Frontal cortex (tissue), 4 donors: ENCODE measurements at places on chromosomes 7 and 10.

GRCh38 chr10:97332591-97333350 is 1.8 kb downstream of the FRAT2 start:
- DNase-seq, result peak; percentile 67

GRCh38 chr7:80247891-80248290 is 113.3 kb downstream of the GNAI1 start:
- DNase-seq, result no peak

GRCh38 chr7:140384894-140385545 is 13.3 kb downstream of the SLC37A3 start:
- no peak for DNase-seq

- DNase-seq, result no peak
Measured at GRCh38 chr10:74365109-74365508, 214.1 kb downstream of the ADK start.

GRCh38 chr7:80634505-80634904 is 3.9 kb upstream of the CD36 start:
- no peak for DNase-seq

- DNase-seq, result no peak
Measured at GRCh38 chr10:80272793-80273522, 16.5 kb downstream of the MAT1A start.

GRCh38 chr10:33982995-33983394 is 648.5 kb upstream of the NRP1 start:
- no peak for DNase-seq

- DNase-seq, result no peak
Measured at GRCh38 chr7:2930310-2931033, 86.4 kb upstream of the GNA12 start.

- peak; percentile 16 for DNase-seq
Measured at GRCh38 chr7:43721193-43721806, 8.0 kb downstream of the COA1 start.

- no peak for DNase-seq
Measured at GRCh38 chr10:22644222-22644621, 70.2 kb downstream of the PIP4K2A start.

DNA sequence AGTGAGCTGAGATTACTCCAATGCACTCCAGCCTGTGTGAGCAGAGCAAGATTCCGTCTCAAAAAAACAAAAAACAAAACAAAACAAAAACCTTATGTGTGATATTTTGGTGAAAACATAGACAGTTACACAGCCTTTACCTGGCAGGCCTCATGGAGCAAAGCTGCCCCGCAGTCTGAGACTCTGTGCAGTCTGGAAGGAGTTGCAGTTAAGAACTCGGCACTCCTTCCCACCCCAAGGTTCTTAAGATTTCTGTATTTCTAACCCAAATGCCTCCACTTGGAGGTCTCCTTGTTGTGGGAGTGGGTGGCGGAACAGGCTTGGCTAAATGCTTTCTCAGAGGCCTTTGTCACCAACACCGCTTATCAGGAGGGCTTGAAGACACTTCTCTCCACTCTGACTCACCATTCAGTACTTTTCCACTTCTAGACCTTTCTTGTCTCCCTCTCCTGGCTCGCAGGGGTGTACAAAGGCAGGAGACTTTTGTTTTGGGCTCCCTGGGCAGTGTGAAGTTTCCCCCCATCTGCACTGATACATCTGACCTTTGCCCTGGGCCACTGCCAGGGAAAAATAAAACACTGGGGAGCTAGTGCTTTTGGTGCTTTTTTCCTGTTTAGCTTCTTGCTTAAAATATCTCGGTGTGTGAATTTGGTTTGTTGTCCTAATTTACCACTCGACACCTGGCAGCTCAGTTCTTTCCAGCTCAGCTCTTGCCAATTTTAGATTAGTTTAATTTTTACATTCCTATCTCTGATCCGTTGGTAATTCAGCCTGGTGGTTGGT is 51.3 kb upstream of the MAGI2 start:
- DNase-seq, result no peak

DNA sequence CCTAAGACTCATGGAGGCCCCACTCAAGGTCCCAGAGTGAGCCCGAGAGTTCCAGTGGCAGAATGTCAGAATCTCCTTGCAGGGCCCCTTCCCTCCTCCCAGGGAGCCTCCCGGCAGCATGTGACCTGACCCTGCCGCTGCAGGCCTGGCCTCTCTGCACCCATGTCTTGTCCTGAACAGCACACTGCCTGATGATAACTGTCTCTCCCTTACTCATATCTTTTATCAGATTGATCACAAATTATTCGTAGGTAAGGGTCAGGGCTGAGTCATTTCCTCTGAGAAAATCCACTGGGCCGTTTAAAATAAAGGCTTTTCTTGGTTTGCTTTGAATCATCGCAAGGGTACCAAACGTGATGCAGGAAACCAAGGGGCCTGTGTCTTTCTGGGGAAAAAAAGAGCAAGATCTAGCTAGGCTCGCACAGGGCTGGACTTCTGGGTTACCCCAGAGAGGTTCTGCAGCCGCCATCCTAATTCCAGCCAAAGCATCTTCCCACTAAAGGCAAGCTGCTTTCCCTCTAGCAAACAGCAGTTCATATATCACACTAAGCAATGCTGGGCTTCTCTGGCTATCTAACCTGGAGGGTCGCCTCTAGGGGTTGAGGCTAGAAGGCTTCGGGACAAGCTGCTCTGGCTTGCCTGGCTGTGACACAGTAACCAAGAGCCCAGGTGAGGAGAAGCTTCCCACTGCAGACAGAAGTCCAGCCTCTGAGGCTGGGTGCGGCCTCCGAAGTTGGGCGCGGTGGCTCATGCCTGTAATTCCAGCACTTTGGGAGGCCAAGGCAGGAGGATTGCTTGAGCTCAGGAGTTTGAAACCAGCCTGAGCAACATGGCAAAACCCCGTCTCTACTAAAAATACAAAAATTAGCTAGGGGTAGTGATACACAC is 104.9 kb downstream of the SPDYE5 start:
- DNase-seq, result no peak

- DNase-seq, result no peak
Measured at GRCh38 chr7:15889507-15889906, 203.0 kb upstream of the MEOX2 start.

DNA sequence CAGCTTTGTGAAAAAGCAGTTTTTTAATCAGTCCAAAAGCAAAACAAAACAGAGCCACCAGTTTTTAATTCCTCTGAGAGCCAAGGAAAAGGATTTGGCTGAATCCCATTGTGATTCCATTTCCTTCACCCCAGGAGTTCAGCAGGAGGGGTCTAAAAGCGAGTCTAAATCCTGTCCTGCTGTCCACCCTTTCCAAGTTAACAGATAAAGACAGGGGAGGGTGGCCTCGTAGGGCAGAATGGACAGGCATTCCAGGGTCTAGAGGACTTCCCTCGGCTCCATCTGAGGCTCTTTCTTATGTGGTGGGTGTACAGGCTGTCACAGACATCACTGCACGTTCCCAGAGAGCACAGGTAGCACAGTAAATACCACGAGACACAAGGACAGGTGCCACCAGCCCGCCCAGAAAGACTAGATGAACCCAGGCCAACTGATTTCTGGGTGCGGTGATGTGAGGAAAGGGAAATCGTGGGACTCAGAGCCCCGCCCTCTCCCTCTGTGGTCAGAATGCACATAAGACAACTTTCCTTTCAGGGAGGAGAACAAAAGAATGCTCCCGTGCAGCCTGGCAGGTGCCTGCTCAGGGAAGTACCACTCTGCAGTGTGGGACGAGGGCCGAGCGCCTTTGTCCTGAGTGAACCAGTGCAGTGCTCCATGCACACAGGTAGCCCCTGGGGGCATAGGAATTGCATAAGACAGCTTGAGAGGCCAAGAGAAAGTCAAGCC is 119.7 kb downstream of the ABLIM1 start:
- no peak for DNase-seq

DNA sequence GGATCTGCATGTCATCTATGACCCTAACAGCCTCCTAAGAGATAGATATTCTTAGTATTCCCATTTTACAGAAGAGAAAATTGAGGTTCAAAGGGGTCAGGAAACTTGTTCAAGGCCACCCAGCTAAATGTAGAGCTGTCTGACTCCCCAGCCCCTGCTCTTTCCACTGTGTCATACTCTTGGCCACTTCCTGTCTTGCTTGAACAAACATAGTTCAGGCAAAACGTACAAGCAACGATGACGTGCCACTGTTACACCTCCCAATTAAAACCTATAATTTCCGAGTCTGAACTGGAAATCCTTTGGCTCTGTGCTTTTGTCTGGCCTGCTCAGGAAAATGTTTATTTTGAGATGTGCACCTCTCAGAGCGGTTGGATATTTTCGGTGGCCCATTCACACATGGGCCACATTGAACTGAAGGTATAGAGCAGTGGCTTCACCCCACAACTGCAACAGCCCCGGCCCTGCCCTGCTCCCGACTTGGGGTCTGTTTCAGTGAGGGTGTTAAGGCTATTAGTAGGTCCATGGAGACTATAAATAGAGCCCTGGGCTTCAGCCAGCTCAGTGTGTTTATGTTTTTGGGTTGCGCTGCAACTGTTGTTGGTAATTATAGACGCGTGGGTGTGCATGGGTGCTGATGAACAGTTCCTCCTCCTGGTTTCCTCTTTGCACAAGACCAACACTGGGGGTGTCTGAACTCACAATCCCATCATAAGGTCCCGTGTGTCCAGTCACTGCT is 172.3 kb upstream of the ADO start:
- no peak for DNase-seq

DNA sequence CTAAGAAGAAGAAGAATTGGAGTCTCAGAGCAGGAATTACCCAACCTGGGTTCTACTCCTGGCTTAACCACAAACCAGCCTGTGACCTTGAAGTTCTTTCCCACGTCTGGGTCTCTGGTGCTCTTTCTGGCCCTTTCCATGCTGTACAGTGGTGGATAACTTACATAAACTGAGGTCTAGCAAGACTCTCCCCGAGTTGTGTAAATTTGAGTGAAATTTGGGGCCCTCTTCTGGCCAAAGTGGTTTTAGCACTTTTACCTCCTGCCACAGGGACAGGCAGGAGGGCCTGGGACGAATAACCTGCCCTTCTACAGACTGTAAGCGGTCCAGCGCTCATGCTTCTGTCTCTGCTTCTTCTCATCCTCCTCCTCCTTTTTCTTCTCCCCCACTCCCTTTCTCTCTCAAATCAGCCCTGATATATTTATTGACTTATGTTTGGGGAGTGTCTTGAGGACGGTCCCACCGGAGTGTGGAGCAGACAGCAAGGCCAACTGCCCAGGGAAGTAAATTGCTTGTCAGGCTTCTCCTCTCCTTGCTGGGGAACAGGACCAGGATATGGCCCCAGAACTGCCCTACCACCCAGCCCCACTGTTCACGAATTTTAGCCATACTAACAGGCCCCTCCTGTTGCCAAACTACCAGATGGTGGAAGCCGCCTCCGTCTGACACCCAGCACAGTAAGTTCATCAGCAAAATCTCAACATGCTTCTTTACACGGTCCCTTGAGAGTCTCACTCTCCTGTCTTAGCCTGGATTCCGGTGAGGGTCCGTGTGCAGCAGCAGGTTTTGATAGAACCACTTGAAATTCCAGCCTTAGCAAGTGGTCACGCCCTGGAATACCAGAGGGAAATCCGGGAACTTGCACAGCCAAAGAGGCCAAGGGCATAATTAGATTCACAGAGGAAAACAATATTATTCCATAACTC is 4.0 kb upstream of the SH3PXD2A start:
- DNase-seq, result peak; percentile 61

DNA sequence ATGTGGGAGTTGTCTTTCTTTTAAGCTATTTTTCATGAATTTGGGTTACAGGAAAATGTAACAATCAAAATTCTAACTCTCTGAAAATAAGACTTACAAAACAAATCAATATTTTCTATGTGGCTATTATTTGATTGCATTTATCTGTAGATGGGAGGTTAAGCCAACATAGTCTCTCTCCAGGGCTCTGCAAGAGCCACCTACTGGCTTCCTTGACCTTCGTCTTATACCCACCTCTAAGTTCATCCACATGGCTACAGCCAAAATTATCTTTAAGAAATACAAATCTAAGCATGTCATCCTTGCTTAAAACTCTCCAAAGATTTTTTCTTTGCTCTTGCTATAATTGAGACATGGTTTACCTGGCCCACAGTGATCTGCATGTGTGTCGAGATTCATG is 14.2 kb downstream of the GRM3 start:
- no peak for DNase-seq

DNA sequence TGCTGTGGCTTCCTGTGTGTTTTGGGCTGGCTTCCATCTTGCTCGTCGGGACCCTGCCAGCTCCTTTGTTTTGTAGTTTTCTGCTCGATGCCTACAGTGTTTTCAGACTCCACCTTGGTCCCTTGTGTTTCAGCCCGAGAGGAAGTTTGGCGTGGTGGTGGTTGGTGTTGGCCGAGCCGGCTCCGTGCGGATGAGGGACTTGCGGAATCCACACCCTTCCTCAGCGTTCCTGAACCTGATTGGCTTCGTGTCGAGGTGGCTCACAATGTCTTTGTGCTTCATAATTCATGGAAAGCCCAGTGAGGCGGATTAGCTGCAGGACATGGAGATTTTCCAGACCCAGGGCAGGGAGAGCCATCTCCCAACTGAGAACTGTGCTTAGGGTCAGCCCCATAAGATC is 29.3 kb downstream of the BLVRA start:
- no peak for DNase-seq

DNA sequence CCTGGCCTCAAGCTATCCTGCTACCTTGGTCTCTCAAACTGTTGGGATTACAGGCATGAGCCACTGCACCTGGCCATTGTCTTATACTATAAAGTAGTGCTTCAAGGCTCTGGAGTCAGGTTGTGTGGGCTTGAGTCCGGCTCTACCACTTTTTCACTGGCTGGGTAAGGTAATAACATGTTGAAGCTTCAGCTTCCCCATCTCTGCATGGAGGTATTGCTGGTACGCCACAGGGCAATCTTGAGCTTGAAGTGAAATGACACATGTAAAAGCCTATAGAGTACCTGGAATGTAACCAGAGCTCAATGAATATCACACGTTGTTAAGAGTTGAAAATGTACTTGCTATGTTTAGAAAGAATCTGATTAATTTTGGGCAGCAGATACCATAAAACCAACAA is 120.8 kb downstream of the POU6F2 start:
- DNase-seq, result no peak

DNA sequence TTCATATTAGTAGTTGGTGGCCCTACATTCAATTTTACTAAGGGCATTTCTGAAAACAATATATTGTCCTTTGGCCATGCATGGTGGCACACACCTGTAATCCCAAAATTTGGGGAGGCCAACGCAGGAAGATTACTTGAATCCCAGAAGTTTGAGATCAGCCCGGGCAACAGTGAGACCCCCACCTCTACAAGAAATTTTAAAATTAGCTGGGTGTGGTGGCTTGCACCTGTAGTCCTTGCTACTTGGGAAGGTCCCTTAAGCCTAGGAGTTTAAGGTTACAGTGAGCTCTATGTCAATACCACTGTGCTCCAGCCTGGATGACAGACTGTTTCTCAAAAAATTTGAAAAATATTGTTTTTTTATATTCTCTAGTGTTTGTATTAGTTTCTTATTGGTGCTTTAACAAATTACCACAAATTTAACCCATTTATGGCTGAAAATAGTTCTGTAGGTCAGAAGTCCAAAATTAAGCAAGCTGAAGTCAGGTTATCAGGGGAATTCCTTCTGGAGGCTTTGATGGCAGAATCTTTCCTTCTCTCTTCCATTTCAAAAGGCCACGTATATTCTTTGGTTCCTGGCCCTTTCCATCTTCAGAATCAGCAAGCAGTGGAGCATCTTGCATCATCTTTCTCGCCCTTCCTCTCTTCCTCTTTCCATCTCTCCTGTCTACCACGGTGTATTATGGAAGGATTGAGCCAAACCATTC is 12.4 kb downstream of the CBX3 start:
- DNase-seq, result no peak
